ENCODE measurements at places on chromosomes 3 and 15.

DNA sequence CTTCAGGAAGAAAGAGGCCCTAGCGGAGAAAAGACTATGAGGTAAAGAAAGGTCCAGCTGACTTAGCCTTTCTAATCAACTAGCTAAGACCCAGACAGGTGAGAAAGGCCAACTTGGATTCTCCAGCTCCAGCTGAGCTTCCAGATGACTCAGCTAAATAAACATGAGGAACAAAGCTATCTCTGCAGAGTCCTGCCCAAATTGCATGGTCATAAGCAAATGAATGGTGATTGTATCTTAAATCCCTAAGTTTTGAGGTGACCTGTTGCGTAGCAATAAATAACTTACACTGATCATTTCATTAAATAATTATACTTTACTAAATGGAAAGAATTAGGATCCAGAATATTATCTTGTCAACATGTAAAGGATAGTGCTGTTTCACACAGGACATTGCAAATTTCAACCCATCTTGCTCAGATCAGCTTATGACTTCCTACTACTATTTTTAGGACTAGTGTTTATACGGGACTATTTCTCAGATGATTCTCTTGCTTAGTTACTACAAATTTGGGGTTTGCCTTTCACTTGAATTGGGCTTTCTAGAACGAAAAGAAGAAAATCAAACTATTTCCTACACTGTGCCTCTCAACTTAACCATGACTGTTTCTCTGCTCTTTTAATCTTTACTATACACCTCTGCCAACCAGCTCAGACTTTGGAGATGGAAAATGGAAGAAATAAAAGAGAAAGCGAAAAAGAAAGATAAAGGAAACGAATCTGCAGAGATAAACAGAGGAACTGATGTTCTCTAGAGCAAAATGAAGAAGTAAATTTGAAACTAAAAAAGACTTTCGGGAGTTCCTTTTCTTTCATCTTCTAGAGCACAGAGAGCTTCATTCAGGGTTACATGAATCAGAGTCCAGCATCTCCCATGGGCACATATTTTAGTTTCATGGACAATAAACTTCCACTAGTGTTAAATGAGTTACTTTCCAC is 6.6 kb upstream of the ADGRG7 start:
- no peak for DNase-seq

- DNase-seq: no peak
Measured at GRCh38 chr3:188868803-188869202, 303.0 kb upstream of the TPRG1 start.

DNA sequence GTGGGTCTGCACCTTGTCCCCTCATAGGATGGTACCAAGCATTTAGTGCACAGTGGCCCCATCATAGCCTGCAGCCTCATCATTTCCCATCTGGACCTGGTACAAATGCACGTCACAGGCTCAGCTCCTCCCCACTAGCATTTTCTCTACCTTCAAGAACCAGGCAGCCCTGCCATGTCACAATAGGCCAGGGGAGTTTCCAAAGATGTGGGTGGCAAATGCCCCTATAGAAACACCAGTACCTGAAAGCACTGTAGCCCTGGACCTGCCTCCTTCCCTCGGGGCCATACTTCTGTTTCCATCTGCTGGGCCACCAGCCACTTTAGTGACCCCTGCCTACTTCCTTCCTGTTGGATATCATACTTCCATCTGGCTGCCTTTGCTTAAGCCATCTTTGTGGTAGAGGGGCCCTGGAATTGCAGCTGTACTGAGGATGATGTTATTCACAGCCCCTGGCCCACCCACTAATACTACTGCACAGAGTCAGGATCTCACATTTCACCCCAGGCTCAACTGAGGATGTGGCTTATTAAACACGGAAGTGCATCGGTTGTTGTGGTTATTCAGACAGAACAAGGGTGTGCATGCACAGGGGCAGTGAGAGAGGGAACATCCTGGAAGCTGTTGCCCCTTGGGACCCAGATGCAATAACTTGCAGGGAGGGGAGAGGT is 3.8 kb downstream of the TCTA start:
- DNase-seq: no peak

- DNase-seq: peak; percentile 77
Measured at GRCh38 chr3:177824190-177824786, 627.0 kb upstream of the TBL1XR1 start.

DNA sequence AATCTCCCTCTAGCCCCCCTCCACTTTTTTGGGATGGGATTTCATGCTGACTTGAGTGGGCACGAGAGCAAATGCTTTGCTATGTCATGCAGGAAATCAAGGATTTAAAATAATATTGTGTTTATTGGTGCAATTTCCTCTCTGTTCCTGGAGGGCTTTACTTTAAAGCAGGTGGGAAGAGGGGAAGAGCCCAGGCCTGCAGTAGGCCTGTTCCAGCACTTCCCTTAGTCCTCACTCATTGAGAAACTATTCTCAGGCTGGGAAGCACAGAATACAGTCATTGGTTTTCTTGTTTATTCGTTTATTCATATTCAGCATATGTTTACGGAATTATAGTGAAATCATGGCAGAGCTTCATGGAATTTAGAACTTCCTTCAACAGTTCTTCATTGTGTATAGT is 41.7 kb upstream of the SPSB4 start:
- DNase-seq: no peak

DNA sequence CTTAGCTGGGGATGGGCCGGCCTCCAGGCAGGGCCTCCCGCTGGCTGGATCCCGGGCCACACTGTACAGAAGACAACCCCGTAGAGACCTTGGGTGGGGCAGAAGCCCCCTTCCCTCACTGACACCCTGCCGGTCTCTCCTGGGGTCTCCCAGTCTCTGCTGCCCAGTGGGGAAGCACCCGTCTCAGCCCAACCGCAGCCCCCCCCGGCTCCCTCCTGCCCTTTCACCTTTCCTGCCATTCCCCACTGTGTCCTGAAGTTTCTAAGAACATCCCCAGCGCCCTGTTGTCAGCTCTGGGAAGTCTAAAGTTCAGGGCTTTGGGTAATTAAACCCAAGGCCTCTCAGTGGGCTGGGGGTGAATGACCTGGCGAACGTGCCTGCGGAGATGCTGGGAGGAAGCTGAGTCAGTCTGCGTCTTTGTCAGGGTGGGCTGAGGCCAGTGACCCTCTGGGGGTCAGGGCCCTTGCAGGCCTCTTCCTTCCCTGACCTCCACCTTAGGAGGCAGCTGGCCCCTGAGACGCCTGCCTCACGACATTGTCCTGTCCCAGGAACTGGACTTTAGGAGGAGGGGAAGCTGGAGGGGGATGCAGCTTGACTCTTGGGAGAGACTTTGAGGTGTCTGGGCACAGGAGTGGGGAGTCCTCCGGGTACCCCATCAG is 1.4 kb upstream of the SLC51A start:
- DNase-seq: no peak

GRCh38 chr3:123782488-123782887 is 101.6 kb downstream of the MYLK start:
- DNase-seq: no peak

DNA sequence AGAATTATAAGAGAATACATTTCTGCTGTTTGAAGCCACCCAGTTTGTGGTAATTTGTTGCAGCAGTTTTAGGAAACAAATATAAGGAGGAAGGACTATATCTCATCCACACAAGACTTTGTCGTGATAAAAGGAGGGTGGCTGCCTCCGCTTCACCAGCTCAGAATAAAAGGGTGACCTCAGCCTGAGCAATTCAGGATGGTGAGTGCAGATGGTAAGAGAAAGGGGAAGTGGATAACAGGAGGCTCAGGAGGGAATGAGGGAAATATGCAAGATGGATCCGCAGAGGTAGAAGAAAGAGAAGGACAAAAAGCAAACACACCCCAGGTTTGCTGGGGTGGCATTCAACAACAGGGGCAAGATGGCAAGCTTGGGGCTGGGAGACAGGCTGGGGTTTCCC is 108.1 kb upstream of the TNFAIP8L3 start:
- DNase-seq: no peak

GRCh38 chr15:31605467-31605931 is 278.9 kb downstream of the KLF13 start:
- no peak for DNase-seq

DNA sequence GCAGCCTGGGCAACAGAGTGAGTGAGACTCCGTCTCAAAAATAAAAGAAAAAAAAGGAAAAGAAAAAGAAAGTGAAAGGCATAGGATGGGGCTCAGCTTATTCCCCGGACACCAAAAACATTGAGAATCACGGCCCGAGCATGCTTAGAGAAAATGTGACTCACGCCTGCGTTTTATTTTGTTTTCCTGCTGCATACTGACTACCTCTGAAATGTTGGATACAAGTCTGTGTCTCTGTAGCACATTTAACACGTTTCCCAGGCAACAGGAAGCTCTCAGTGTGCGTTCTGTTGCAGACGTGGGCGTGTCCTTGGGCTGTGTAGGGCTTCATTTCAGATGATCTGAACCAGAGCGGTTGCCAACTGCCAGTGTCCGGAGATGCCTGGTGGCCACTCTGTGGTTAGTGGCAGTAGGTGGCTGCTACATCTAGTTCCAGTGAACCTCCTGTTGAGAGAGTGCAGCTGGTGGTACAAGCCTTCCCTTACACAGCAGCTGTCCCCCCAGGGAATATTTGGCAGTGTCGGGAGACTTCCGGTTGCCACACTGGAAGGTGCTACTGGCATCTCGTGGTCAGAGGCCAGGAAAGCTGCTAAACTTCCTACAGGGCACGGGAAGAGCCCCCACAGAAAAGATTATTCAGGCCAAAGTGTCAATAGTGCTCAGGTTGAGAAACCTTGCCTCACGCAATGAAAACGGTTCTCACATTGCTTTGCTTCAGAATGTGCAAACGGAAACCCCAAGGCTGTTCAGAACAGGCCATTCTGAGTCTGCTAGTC is 3.0 kb downstream of the SLC51A start:
- peak; percentile 79 for DNase-seq

DNA sequence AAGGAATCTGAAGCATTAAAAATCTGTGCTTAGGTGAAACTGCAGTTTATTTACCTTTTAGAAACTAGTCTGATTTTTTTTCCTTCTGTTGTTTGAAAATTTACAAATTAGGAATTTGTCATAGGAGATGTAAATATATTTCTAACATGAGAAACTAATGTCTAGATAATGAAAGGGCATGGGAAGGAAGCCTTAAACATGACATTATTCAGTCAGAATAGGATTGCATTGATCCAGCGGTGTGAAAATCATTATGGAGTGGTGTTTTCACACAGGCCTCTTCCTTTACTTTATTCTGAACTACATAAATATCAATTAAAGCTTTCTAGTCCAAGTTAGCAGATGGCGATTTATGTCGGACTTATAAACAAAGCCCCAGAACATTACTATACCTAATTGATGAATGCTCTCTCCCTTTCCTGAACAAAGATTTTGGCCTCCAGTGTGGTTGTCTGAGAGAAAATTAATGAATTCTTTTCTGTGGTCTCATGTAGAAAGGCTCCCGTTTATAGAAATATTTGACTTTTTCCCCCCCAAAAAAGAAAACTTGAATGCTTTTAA is 37.9 kb downstream of the FNDC3B start:
- DNase-seq: no peak

DNA sequence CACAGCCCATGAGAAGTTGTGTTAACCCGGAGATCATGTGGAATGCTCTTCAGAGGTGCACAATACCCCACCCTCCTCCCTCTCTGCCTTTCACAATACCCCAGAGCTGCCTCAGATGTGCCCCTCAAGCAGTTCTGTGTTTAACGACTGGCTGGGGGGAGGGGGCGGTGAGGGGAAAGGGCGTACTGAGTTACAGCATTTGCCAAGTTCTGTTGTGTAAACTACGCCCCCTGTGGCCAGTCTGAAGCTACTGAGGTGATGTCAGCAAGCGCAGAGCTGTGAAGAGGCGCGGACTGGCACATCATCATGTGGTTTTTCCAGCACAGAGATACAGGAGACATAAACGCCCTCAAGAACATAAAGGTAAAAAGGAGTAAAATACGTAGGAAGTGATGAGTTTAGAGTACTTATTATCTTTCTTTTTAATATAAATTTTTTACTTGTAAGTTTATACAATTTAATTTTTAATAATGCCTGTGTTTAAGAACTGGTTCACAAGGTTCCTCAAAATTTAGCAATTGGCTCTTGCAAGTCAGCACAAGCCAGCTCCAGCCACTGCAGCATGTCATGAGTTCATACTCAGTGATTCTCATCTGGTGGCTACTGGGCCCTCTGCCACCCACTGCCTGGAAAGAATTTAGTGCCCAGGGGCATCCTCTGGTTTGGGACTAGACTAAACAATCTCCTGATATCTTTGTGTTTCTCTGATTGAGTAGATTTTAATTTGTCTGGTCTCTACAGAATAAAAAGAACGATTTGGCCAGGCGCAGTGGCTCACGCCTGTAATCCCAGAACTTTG is 1.7 kb downstream of the EPB42 start:
- no peak for DNase-seq

- DNase-seq: peak; percentile 83
Measured at GRCh38 chr3:45659661-45660566, 29.3 kb upstream of the SACM1L start.

GRCh38 chr3:100993309-100993708 is at the start of gene ABI3BP:
Gene ABI3BP (minus strand): TSS chr3:100993421. CDS start chr3:100993384, 37 bp downstream.
- peak; percentile 82 for DNase-seq

DNA sequence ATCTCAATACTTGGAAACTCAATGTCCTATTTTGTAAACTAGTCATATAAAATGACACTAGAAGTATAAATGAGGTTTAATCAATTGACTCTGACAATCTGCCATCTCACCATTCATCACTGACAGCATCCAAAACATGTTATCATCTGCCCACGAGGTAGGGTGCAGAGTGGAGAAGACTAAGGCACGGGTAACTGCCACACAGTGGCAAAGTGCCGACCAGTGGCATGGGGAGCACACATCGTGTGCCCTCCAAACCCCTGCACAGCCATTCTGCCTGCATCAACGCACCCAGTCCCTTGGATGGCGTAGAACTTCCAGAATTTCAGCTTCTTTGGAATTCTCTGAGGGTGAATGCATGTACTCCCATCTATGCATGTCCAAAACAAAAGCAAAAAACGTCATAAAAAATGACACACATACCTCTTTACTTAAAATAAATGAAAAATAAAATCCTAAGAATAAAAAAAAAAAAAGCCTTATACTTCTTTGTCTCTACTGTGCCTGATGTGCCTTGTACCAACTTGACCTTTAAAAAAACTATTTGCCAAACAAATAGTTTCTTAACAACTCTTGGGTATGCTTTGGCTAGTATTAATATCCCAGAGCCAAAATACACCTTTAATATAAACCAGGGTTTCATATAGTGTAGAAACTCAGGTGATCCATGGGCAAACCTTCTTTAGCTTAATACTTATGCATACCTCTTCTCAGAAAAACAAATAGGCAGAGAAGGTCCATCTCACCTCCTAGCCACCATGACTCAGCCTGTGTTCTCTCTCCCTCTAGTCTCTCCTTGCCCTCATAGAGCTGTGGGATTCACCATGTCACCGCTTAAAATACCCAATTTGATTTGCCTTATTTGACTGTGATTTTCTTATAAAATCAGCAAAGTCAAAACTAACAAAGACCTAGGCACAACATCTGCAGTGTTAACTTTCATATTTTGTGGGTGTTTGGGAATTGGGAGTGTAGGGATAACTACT is 12.7 kb downstream of the CPOX start:
- no peak for DNase-seq

Data from sciatic nerve (tissue), 2 donors.